Activated T-cell treated with anti-CD3 and anti-CD28 coated beads for 1 hour (primary cell): ENCODE measurements at places on chromosomes 12 and 14.

DNA sequence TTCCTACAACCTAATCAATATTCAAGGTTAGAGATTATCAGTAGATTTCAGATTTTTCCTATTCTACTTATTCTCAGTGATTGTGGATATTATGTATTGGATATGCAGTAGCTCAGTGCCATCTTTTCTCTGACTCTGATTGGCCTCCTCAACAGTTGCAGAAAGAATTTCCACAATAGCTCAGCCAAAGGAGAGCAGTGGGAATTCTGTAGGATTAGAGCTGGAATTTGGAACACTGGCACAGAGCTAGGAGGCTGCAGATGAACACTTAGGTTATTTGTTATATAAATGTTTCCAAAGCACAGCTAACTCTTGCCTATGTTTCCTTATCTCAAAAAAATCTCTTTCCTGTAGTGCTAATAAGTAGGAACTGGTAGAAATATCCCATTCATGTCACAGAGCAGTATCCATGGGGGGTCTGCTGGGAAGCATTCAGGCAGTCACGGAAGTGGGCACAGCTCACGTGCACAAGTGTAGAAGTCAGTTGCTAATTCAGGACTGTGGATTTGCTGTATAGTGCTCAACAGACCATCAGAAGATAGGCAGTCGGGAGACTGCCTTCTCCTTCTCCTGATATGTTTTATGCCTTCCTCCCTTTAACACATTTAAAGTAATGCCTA is 116.2 kb upstream of the TMEM260 start:
- no peak for DNase-seq

GRCh38 chr14:69676723-69677122 is 65.3 kb downstream of the SUSD6 start:
- no peak for DNase-seq

- no peak for DNase-seq
Measured at GRCh38 chr12:88298761-88299242, 156.7 kb downstream of the TMTC3 start.

DNA sequence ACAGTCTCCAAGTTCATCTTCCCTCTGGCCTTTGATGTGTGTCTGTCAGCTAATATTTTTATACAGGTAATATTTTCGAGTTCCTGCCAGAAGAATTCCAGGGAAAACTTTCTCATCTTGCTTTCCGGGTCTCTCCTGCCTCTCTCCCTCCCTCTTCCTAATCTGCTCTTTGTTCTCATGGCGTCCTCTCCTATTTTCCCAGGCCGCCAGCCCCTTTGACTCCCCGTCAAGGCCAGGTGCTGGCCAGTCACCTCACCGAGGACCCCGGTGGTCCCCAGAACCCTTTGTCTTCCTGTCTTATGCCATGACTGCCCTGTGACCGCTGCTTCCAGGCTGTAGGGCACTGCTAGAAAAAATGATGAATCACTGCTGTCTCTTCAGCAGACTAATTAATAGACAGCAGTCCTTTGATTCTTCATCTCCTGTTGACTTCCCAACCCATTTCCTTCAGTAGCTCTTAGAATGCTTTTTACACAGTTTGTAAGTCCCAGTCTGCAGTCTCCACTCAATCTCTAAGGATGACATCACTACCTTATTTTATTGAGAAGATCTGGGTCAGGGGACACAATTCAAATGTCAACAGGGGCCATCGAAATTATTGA is 40.7 kb downstream of the PPFIBP1 start:
- DNase-seq: no peak
